ENCODE measurements at places on chromosomes 12 and 14.
A peak's percentile ranks its signal among the peaks of the same experiment; 100 is the strongest.

GRCh38 chr12:107493135-107493494 is 192.5 kb upstream of the PWP1 start:
- no peak for DNase-seq

- no peak for DNase-seq
Measured at GRCh38 chr12:91225316-91225715, 42.7 kb upstream of the DCN start.

DNA sequence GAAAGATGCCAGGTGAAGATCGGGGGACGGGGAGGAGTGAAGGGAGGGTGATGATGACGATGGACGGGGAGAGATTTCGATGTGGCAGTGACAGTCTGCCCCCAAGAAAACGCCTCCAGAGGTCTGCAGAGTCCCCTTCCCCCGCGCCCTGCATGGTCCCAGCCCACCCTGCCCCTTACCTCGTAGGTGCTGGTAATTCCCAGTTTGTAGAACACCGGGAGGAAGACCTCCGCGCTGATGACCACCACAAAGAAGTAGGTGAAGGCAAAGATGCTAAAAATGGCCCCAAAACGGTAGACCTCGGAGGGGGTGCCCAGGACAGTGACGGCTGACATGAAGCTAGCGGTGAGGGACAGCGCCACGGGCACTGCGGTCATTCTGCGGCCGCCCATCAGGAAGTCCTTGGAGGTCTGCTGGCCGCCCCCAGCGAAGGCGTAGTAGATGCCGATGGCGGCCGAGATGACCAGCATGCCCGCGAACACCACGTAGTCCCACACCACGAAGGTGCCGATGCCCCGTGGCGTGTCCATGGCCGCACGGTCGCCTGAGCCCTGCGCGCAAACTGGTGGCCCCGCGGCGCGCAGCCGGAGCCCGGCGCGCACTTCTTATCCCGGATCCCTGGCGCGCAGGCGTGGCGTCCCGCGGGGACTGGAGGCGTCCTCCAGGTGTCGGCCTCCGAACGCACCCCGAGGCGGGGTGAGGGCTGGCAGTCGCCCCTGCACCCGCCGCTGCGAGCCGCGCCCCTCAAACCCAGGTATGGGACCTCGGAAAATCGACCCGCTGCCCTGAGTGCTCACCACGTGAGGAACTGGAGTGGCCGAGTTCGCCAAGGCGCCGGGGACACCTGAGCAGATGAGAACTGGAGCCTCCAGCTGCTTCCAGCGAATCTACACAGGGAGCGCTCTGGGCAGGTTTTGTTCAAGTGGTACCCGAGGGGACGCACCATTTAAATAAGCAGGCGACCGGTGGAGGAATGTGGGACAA is at the start of gene SLC5A8:
SLC5A8 (minus strand) TSS at position 920 of the 984 bp plus-strand sequence; CDS start at position 530, 390 bp downstream.
- DNase-seq: peak; percentile 50

GRCh38 chr14:90573385-90574105 is 176.7 kb downstream of the CALM1 start:
- DNase-seq: no peak

- no peak for DNase-seq
Measured at GRCh38 chr12:132282950-132283771, 46.2 kb downstream of the GALNT9 start.

DNA sequence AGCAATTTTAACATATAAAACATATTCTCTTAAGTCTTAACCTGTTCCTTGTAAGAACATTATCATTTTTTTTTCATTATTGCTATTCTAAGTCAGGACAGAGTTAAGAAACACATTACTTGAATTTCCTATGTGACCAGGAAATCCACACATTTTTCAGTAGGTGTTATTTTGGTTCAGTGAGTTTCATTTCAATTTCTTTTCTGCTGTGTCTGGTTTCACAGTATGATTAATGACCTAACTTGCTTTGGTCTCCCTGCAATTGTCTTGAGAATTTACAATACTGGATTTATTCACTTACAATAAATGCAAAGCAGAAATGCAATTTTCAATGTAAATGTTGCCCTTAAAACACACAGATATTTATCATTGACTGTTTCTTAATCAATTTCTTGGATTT is 396.9 kb upstream of the TMTC1 start:
- no peak for DNase-seq

Measured in NCI-H2081 (cell line).